ENCODE measurements at places on chromosomes 2 and 18. TPM values are rescaled to one million over a fixed set of nuclear protein-coding genes. Genes with fewer than 3 reads are reported as not detected.
A peak's percentile ranks its signal among the peaks of the same experiment; 100 is the strongest.

DNA sequence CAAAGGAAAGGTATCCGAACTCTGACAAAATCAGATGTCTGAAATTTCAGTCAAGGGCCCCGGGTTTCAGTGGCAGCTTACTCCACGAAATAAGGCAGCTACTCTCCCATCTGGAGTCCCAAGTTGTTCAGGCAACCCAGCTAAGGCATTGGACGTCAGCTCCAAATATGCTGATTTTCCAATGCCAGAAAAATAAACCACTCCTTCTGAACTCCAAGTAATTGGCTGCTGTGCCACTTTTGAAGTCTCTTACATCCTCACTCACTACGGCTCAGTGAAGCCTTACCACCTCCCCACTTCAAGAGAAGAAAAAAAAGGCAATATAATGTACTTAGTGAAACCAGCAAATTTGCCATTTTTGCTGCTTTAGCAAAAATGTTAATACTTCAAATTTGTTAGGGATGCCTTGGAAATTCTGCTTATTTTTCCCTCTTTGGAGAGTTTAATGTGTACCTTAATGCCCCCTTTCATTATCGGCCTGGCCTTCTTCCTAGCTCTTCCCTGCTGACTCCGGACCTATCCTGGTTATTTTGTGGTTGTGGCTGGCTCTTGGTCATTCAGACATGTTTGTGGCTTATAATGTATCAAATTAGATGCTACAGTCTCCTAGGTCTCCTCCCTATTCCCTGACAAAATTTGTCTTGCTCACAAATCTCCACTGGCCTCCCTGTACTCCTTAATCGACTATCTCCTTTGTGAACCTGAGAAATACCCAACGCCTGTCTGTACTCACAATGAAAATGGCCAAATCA lies 589.2 kb upstream of the ZEB2 start:
- DNase-seq: no peak

DNA sequence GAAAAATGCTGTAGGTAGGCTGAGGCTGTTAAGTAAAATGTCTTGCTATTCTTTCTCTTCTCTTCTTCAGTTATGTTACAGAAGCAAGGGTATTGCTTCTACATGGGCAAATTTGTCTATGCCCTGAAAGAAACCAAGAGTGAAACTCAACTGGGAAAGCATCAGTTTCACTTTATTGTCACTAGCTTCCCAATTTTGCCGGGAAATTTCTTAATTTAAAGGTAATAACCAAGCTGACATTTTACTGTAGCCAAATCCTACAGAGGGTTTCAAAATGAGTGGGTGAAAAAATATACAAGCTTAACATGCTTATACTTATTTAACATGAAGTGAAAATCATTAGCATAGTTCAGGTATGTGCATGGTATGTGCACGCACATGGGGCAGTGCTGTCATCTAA lies 3.2 kb downstream of the TANK start:
- no peak for DNase-seq

- DNase-seq: no peak
These were observed 129.4 kb upstream of the CNTNAP5 start for GRCh38 chr2:123895651-123896050.

DNA sequence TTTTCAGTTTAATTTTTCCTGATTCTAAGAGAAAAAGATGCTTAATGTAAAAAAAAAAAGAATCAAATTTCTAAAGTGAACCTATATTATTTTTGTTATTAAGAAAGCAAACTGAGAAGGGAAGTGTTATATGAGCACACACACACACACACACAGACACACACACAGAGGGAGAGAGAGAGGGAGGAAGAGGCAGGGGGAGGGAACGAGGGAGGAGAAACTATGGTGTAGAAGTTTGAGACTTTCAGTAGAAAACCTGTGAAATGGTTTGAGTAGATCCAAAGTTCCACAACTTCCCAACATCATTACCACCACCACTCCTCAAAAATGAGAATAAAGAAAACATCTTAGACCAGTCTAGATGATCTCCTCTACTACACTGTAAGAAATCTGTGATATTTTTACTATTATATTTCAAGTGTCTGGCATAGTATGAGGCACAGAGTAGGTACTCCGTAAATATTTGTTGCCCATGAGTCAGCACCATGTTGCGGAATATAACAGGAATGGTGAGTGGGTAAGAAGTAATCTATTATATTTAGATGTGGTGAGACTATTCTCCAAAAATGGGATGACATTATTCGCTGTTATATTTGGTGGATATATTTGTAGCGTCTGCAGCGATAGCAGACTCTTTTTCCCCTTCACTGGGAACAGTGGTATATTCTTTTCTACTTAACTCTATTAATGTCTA lies 149.4 kb upstream of the DNMT3A start:
- DNase-seq: no peak

GRCh38 chr18:61164321-61164720 lies 168.9 kb upstream of the CDH20 start:
- DNase-seq: no peak

GRCh38 chr18:63192885-63193349 lies 126.7 kb downstream of the BCL2 start:
- DNase-seq: no peak

GRCh38 chr18:21636769-21637168 lies 24.7 kb downstream of the SNRPD1 start:
- no peak for DNase-seq

PDE1A gene
- polyA plus RNA-seq: 21.0 TPM

- no peak for DNase-seq
These were observed 10.1 kb upstream of the SULT1C2 start for GRCh38 chr2:108278631-108279030.

- no peak for DNase-seq
These were observed 18.6 kb downstream of the CMPK2 start for GRCh38 chr2:6846967-6847681.

DNA sequence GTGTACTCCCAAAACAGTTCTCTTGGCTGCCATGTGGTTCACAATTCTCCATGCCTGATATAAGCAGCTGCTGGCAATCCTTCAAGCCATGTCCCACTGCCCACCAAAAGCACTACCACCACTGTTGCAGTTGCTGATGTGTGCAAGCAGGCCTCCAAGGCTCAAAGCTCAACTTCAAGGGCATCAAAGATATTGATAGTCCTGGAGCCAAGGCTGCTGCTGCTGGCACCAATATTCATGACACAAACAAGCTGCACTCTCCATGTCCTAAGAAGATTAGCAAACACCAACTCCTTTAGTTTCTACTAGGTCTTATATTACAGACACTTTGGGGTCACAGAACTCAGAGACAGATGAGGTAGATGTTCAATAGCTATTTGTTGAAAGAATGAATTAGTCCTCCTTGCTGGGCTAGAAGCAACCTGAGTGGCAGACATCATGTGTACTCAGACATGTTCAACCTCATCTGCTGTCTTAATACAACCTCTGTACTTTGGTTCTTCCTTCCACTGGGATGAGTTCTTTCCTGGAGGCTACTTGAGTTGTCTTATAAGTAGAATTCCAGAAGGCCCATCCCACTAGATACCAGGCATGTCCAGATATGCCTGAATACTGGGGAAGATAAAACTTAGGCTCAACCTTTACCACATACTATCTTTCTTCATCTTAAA lies 104.5 kb upstream of the UGP2 start:
- no peak for DNase-seq

ZCCHC2 gene
- 14.5 TPM for polyA plus RNA-seq

- DNase-seq: no peak
These were observed 163.5 kb upstream of the CXCR4 start for GRCh38 chr2:136281281-136282114.

STRN gene
- polyA plus RNA-seq: 25.6 TPM

GRCh38 chr2:27390822-27391679 lies 10.5 kb upstream of the ZNF513 start:
- DNase-seq: no peak

GRCh38 chr2:40658941-40659340 lies 207.1 kb upstream of the SLC8A1 start:
- DNase-seq: peak; percentile 46

GRCh38 chr2:96861074-96861473 lies 3.3 kb upstream of the ANKRD39 start:
- no peak for DNase-seq

DNA sequence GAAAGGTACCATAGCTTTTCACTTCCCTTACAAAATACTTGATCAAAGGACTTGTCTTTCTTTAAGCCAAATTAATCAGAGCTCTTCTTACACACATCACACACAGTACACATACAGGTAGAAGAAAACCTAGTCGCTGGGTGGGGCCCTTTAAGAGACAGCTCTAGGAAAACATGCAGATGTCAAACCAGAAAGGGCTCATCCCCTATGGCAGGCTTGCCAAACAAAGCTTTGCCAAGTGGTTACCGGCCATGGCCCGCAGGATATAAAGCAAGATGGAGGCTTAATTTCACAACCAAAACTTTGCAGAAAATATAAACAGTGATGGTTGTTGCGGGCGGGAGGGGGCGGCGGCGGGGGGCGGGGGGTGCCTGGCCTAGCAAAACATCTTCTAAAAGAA lies 2156.0 kb upstream of the PIK3C3 start:
- no peak for DNase-seq

PTPRM gene
- polyA plus RNA-seq: 83.9 TPM

- DNase-seq: no peak
These were observed 4.1 kb upstream of the CRACDL start for GRCh38 chr2:98940102-98940501.

CRYBA2 gene
- not detected for polyA plus RNA-seq

ITGB1BP1 gene
- polyA plus RNA-seq: 66.0 TPM
